Right renal cortex interstitium (tissue), 3 donors: ENCODE measurements at places on chromosomes 16 and 17.

DNA sequence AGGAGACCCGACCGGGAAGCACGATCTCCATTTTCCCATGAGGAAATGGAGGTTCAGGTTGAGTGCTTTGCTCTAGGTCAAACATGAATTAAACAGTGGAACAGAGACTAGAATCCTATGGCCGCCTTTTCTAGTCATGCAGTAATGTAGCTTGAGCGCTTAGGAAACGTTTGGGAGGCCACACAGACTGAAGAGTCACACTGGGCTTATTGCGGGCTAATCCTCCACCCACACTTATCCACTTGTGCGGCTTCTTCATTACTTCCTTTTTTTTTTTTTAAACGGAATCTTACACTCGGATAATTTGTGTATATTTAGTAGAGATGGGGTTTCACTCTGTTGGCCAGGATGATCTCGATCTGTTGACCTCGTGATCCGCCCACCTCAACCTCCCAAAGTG, 26.0 kb downstream of the CACNG3 start:
- no peak for DNase-seq

DNA sequence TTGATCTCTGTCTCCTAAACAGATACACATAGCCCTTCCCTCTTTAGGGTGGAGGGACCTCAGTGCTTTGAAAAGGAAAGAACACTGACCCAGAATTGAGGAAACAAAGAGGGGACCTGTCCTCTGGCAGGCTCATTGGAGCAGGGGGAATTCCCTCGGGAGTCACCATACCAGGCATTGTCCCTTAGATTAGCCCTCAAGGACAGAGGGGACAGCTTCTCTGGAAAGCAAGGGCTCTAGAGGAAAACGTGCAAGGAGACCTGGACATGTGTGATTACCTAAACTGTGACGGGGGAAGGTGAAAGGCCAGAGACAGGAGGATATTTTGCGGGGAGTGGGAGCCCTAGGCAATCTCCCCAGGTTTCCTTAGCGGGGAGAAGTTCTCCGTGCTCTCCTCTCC, 7.6 kb upstream of the FZD2 start:
- no peak for DNase-seq

DNA sequence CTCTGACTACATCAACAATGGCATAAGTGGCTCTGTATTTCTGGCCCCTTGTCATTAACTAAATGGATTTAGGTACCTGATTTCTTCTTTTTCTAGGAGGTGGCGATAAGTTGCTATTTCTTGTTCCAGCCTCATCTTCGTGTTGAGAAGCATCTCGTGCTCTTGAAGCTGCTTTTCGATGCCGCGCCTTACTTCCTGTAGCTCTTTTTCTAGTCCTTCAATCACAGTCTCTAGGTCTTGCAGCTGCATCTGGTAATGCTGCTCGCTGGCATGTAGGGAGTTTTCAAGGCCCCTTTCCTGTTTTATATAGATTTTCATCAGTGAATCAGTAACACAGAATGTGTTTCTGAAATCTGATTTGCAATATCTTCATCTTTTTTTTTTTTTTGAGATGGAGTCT, 5.1 kb downstream of the KRT222 start:
- DNase-seq: no peak

DNA sequence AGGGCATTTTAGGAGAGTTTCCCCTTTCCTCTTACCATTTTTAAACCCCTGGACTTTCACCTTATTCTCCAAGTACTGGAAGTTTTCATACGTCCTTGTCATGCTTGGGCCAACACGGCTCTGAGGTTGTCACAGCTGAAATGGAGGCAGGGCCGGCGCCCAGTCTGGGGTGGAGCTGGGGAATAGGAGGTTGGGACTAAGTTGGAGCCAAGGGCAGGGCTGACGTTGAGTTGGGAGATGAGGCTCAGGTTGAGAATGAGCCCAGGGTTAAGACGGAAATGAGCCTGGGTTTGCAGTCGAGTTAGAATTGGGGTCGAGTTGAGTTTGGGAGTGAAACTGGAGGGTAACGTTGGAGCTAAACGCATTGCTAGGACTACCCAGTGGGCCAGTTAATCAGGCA, 1.3 kb downstream of the CLEC10A start:
- no peak for DNase-seq

- no peak for DNase-seq
Measured at GRCh38 chr17:48484850-48485249, 46.0 kb downstream of the HOXB1 start.
